ENCODE measurements at places on chromosomes 5 and 9.

- no peak for ATAC-seq
These were observed 12.5 kb upstream of the SLC1A3 start for GRCh38 chr5:36593867-36594266.

GRCh38 chr5:21212026-21212425 is 1224.0 kb upstream of the CDH18 start:
- no peak for ATAC-seq

- no peak for ATAC-seq
These were observed 114.8 kb downstream of the WNK2 start for GRCh38 chr9:93298498-93299417.

DNA sequence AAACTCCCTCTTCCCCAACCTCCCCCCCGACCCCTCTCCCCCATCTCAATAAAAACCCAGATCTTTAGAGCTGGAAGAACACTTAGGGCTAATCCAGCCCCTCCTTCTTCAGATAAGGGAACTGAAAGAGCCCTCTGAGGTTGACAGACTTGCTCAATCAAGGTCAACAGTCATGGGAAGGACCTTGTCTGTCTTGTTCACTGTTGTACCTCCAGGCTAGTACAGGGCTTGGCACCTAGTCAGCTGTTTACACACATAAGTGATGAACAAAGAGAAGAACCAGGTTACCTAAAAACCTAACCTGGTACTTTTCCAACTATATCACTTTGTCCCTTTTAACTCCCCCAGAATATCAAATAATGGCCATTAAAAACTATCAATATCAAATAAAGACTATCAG is 2.4 kb downstream of the TTC39B start:
- no peak for ATAC-seq

- ATAC-seq, result no peak
These were observed 9.1 kb upstream of the ANKH start for GRCh38 chr5:14880688-14881087.

DNA sequence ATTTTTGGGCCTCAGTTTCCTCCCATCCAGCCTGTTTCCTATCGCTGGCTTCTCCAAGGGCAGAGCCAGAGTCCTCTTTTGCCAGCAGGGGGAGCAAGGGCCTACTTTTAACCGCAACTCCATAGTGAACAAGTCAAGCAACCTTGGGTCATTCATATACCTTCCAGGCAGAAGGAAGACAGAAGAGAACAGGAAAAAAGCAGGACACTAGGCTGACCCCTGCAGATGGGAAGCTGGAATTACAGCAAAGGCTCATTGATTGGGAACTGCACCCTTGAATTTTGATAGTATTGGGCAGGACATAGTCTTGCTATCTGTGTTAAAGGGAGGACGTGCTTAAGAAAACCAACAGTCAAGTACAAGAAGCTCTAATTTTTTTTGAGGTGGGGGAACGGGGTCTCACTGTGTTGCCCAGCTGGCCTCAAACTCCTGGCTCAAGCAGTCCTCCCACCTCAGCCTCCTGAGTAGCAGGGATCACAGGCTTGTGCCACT is 30.1 kb downstream of the QRFP start:
- ATAC-seq, result peak; percentile 94

- ATAC-seq, result peak; percentile 85
These were observed 7.1 kb upstream of the AGPAT2 start for GRCh38 chr9:136694163-136694871.

DNA sequence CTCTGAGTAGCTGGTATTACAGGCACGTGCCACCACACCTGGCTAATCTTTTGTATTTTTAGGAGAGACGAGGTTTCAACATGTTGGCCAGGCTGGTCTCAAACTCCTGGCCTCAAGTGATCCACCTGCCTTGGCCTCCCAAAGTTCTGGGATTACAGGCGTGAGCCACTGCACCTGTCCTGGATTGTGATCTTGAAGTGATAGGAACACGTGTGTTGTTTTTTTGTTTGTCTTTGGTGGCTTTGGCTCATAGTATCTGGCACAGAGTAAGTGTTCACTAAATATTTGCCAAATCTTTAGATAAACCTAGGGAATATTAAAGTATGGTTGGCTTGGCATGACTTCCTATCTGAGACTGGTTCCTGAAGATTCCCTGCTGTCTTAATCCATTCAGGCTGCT is 172.7 kb downstream of the ARHGAP26 start:
- no peak for ATAC-seq

- ATAC-seq, result peak; percentile 44
These were observed 130.5 kb downstream of the SCAMP1 start for GRCh38 chr5:78490709-78491485.

DNA sequence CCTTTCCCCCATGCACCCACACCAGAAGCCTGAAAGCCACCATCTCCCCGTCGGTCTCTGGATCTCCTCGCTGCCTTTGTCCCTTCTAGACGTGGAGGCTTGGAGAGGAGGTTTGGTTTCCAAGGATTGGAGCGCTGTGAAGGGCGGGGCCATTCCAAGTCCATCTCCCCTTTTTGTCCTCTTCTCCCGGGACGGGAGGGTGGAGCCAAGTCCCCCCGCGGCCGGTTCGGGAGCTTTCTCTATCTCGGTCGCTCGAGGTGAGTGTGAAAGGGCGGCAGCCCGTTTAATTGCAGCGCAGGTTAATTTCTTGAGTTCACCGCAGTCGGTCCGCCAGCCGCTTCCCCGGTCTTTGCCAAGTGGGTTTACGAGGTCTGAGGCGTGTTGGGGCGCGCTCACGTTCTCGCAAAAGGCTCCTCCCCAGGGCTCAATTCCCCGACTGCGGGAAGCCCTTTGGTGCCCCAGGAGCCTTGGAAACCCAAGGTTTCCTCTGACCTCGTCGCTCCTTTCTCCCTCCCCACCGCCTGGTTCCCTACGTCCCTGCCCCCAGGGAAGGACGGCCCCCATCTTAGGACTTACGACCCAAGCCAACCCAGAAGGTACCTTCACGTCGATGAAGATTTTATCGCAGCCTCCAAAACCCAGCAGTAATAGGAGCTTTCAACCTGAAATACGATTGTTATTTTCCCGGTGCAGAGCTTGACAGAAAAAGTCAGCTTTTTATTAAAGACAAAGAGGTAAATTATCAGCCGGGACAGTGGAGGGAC is 2.8 kb upstream of the ZNF462 start:
- peak; percentile 3 for ATAC-seq

DNA sequence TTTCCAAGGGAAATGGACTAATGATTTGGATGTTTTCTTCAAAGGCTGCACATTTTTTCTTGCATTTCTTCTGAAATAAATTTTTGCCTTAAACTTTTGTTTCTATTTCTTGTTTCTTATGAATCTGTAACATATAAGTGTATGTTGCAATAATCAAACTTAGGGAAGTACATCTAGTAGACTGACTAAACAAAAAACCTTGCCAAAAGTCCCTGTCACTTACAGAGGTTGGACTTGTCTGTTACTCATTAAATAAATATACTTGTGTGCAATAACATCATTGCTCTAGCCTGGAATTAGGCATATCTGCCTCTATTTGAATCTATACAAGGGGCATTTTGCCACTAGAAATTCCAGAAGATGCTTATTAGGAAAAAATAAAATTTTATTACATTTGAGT is 56.6 kb downstream of the C6 start:
- no peak for ATAC-seq

- ATAC-seq, result no peak
These were observed 164.3 kb downstream of the MTRR start for GRCh38 chr5:8033261-8033660.

- ATAC-seq, result no peak
These were observed 307.6 kb downstream of the CTNND2 start for GRCh38 chr5:11596657-11597071.

- peak; percentile 32 for ATAC-seq
These were observed 71.2 kb upstream of the PARP8 start for GRCh38 chr5:50595199-50595598.

DNA sequence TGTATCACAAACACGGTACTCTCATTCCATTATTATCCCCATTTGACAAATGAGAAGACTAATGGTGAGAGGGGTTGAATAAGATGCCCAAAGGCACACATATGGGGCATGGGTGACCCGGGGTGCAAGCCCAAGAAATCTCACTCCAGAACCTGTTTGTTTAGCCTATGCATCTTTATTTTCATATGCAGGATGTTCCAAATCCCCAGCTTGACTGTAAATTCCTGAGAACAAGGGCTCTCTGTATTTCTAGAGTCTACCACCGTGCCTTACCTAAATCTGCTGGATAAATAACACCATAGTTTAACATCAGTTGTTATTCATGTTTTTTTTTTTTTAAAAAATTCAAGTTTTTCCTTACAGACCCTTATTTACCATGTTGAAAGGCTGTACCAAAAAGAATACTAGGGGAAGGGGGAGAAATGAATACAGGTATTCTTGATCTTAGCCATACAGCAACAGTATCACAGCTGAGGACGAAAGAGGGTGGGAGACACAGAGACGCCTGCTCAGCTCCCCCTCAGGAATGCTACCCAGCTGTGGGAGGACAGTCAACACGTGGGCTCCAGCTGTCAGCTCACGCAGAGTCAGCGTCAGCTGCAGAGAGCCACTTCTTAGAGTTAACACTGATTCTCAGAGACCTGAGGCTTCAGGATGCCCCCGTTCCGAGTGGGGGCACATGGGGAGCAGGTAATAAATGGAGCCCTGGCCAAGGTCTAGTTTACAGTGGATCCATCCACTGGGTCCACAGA is 86.6 kb downstream of the MED27 start:
- no peak for ATAC-seq

GRCh38 chr5:154647761-154648145 is 107.4 kb upstream of the LARP1 start:
- ATAC-seq, result no peak

GRCh38 chr5:81665795-81666194 is 85.1 kb downstream of the SSBP2 start:
- ATAC-seq, result no peak

- no peak for ATAC-seq
These were observed 559.2 kb downstream of the PSAT1 start for GRCh38 chr9:78856144-78856543.

- ATAC-seq, result no peak
These were observed 77.0 kb upstream of the DPYSL3 start for GRCh38 chr5:147586832-147587231.

DNA sequence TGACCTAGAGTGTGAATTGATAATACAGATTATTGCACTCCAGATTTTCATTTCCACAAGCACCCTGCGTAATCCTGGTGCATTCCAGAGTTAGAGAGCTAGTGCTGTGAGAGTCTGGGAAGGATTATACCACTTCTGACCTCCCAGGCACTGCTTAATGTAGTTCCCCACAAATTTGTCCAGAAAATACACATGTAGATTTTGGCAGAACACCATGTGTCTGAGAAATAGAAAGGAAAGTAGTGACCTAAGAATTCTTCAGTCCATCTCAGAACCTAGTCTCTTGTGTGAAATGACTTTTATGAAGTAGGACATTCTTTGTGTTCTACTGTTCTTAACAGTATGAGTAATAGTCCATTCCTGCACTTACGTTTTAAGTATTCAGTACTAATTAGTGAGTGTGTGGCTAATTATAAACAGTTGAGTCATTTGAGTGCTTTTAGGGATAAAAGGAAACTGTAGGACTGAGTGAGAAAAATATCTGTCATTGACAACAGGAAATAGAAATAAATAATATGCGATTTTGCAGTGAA is 27.8 kb upstream of the PTPDC1 start:
- ATAC-seq, result peak; percentile 95
